ENCODE measurements at places on chromosomes 11 and 22.

GRCh38 chr11:17631702-17632365 lies 84.8 kb downstream of the OTOG start:
- no peak for DNase-seq

- DNase-seq, result no peak
Observed at GRCh38 chr11:80702264-80702663, 1261.4 kb upstream of the TENM4 start.

DNA sequence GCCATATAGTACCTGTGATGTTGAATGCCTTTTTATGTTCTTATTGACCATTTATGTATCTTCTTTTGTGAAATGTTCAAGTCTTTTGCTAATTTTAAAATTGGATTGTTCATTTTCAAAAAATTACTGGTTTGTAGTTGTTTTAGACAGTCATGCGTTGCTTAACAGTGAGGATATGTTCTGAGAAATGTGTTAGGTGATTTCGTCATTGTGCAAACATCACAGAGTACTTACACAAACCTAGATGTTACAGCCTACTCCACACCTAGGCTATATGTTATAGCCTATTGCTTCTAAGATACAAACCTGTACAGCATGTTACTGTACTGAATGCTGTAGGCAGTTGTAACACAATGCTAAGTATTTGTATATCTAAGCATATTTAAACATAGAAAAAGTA lies 32.5 kb downstream of the PDE3B start:
- DNase-seq, result no peak

DNA sequence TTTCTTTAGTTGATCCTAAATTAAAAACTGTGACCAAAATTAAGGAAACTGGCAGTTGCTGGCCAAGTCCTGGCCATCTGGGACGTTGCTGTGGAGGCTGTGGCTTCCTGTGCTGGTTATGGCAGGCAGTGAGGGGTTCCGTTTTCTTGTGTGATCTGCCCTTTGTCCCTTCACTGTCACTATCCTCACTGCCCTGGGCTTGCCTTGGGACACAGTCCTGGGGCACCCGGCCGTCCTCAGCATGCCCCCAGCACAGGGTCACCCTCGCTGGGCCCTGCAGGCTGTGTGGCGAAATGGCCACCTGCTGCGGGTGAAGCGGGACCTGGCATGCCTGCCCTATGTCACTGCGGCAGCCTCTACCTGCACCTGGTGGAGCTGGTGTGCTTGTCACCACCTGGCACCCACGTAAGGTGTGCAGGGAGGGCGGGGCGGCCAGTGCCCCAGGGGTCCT lies 52.5 kb upstream of the SLC22A12 start:
- DNase-seq, result no peak

GRCh38 chr11:128735935-128736605 lies 42.2 kb downstream of the FLI1 start:
- no peak for DNase-seq

- DNase-seq, result no peak
Observed at GRCh38 chr22:19567157-19568009, 43.2 kb upstream of the CLDN5 start.

- no peak for DNase-seq
Observed at GRCh38 chr22:43331698-43332097, 11.5 kb downstream of the SCUBE1 start.

GRCh38 chr11:23100726-23101125 lies 240.5 kb upstream of the CCDC179 start:
- no peak for DNase-seq

DNA sequence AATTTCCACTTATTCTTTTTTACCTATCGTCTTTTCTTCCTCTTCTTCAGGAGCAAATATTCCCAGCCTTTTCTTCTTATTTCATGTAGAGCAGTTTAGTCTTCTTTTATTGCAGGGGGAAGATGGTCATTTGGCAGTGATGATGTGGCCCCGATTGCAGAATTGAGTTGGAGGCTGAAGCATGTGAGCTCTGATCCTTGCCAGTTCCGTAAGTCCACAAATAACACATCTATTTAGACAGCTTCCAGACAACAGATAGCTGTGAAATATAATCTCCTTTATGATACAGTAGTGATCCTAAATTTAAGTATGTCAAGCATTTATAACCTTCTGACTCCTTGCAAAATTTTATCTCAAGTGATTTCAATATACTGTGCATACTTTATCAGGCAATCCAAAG lies 27.5 kb downstream of the REXO2 start:
- DNase-seq, result no peak

GRCh38 chr11:96424693-96425092 lies 34.9 kb downstream of the JRKL start:
- DNase-seq, result no peak

- DNase-seq, result no peak
Observed at GRCh38 chr22:24578355-24579257, 14.3 kb downstream of the LRRC75B start.

DNA sequence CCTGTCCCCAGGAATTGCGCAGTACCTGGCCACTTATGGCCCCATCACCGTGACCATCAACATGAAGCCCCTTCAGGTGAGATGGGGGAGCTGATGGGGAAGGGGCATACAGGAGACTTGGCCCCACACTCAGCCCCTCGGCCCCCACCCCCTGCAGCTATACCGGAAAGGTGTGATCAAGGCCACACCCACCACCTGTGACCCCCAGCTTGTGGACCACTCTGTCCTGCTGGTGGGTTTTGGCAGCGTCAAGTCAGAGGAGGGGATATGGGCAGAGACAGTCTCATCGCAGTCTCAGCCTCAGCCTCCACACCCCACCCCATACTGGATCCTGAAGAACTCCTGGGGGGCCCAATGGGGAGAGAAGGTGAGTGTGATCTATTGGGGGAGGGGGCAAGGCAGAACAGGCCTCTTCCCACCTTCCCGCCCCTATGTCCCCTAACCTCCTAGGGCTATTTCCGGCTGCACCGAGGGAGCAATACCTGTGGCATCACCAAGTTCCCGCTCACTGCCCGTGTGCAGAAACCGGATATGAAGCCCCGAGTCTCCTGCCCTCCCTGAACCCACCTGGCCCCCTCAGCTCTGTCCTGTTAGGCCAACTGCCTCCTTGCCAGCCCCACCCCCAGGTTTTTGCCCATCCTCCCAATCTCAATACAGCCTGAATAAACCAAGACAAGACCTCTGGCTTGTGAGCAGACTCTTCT lies 3.6 kb downstream of the CTSW start:
- DNase-seq, result no peak

DNA sequence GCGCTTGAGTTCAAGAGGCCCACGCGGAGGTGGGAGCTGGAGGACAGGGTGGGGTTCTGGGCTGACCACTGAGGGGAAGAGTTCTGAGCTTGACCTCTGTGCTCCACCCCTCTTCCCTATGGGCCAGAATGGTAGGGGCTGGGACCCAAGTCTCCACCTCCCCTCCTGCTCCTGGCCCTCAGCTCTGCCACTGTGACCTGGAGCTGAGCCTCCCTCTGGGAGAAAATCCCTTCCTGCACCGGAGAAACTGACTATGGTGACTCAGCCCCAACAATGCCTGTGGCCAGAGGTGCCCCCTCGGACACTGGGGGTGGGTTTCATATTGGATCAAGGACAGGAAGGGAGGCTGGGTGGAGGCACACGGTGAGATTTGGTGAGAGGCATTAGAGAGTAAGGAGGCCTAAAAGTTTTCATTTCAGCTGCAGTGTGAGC lies 23.0 kb downstream of the RELT start:
- no peak for DNase-seq

- DNase-seq, result no peak
Observed at GRCh38 chr11:69155302-69156234, at the start of gene SMIM38. Gene SMIM38 (plus strand): TSS chr11:69155935. CDS start chr11:69157847, 1,912 bp downstream.

DNA sequence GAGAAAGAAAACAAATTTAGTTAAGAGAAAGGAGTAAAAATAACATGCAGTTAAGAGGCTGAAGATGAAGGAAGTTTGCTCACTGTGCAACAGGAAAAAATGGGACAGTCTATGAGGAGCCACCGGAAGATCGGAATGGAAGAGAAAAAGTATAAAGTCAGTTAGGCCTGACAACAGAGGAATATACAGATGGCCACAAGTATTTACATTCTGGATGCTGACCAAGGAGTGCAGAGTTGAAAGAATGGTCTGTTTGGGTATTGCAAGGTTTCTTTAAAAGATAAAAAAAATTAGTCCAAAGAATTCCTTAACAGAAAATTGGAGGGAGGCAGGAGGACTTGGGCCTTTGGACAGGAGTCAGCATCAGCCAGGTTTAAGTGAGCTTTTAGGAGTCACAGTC lies 37.5 kb downstream of the RBFOX2 start:
- DNase-seq, result no peak

GRCh38 chr11:64203421-64204079 lies 3.0 kb upstream of the FERMT3 start:
- DNase-seq, result no peak

DNA sequence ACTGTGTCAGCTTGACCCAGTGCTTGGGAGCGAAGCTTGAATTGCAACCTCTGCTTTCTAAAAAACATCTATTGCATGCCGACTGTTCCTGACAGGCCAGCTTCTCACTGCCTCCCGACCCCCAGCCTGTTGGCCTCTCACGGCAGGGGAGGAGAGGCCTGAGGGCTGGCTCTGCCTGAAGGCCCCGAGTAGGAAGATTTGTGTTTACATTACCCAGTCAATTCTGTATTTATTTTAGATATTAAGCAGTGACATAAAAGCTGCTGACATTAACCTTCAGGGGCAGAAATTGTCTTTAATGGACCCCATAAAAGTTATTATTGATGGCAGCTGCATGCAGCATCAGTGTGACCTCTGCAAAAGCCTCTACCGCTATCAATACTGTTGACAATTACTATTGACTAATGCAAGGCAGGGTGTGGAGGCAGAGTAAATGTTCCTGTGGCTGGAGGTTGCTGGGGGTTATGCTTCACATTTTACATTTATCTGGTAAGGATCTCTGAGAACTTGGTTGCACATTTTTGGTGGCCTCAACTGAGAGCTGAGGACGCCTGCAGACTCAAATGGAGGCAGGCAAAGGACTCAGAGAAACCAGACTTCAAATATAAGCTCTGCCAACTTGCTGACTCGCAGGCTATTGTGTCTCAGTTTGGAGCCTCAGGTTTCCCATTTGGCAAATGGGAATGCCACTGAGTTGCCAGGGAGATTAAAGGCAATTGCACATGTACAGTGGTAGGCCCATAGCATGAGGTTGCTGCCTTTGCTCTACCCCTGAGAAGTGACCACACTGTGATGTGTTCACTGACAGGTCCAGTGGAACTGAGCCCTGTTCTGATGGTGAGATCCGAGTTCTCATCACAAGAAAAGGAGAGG lies 380.5 kb downstream of the TENM4 start:
- DNase-seq, result no peak

DNA sequence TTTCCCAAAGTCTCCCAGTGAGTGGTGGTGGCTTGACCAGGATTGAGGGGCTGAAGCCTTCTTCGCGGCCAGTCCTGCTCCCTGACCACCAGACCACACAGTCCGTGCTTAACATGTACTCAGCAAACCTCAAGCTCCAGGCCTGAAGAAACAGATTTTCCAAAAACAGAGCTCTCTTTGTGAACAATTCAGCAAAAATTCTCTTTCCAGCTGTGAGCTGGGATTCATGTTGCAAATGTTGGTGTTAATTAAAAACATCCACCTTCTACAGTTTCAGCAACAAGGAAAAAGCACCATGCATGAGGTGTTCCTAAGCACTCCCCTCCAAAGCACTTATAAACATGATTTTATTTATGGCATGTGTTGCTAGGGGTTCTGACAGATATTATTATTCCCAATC lies 129.5 kb downstream of the ETS1 start:
- no peak for DNase-seq

DNA sequence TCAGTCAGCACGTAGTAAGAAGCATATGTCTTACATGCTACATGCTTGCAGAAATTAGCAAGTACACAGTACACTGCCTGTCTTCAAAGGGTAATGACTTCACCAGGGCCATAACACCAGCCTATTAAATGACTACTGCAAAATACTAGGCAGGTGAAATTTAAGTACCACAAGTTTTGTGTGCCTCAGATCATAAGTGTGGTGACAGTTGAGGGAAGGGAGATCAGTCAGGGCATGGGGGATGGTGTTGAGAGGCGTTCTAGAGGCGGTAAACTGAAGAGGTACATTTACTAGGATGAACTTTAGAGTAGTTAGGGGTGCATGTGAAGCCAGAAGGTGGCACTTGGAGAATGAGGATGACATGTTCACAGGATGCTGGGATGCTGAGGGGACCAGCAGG lies 22.0 kb downstream of the AMOTL1 start:
- DNase-seq, result no peak

GRCh38 chr11:123197711-123198110 lies 2.7 kb upstream of the CLMP start:
- no peak for DNase-seq

GRCh38 chr11:18726040-18726439 lies at the start of gene IGSF22:
Gene IGSF22 (minus strand): TSS chr11:18726188. CDS start chr11:18724236, 1,952 bp downstream.
- no peak for DNase-seq

DNA sequence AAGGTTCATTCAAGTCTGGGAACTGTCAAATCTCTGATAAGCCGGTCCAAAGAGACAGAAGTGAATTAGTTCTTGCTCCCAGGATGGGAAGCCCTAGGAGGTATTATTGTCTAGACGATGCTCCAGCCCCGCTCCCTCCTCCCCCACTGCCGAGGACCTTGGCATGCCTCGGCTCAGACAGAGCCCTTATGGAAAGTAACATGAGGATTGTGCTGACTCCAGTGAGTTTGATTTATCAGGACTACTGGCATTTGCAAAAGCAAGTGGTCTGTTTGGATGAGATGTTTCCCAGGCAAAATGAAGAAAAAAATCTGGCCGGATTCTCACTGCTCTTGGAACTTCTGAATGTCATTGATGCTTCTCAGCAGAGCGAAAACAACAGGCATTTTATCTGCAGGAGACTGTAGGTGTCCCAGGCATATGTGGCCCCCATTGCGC lies 341.0 kb downstream of the ETS1 start:
- no peak for DNase-seq

DNA sequence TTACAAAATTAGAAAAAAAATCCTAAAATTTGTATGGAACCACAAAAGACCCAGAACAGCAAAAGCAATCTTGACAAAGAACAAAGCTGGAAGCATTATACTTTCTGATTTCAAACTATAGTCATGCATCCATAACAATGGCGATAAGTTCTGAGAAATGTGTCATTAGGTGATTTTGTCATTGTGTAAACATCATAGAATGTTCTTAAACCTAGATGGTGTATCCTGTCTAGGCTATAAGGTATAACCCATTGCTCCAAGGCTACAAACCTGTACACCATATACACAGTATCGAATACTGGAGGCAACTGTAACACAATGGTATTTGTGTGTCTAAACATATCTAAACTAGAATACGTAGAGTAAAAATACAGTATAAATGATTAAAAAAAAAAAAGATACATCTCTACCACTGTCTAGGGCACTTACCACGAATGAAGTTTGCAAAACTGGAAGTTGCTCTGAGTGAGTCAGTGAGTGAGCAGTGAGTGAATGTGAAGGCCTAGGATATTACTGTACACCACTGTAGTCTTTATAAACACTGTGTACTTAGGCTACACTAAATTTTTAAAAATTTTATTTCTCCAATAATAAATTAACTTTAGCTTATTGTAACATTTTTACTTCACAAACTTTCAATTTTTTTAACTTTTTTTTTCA lies 18.1 kb upstream of the SC5D start:
- DNase-seq, result no peak

DNA sequence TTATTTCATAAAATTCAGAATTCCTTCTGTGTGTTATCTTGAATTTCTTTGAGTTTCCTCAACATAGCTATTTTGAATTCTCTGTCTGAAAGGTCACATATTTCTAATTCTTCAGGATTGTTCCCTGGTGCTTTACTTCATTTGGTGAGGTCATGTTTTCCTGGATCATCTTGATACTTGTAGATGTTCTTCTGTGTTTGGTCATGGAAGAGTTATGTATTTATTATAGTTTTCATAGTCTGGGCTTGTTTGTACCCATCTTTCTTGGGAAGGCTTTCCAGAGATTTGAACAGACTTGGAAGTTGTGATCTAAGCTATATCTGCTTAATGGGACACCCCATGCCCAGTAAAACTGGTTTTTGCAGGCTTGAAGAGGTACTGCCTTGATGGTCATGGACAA lies 149.6 kb downstream of the METTL15 start:
- no peak for DNase-seq
